ENCODE measurements at places on chromosomes 1 and 21.

DNA sequence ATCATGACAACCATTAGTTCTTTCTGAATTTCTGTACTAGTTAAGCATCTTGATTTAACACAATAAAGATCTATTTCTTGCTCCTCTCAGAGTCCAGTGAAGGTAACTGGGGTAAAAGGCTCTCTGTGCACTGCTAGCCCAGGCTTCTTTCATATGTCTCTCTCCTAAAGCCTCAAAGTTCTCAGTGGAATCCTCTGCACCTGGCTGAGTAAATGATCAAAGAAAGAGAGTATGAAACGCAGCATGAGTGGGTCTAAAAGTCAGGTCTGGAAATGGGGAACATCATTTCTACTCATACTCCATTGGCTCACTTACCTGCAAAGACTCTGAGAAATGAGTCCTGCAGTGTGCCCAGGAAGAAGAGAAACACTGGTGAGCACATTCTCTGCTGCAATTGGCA lies 418.5 kb downstream of the PTPRC start:
- no peak for DNase-seq

DNA sequence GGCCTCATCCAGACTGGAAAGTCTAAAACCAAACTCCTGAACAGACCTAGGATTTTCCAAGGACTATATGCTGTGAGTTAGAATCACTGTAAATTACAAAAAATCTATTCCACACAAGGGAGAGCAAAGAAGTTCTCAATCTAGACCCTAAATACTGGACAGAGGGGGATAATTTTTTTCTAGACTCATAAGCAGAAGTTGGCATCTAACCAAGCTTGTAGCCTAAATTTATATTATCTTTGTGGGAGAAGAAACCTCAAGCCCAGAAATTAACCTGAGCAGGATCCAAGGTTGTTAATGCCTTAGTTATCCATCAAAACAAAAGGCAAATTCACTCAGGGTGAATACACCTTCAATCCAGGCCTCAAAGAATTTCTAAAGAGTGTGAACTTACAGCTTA lies 290.2 kb downstream of the SMYD3 start:
- DNase-seq, result no peak

DNA sequence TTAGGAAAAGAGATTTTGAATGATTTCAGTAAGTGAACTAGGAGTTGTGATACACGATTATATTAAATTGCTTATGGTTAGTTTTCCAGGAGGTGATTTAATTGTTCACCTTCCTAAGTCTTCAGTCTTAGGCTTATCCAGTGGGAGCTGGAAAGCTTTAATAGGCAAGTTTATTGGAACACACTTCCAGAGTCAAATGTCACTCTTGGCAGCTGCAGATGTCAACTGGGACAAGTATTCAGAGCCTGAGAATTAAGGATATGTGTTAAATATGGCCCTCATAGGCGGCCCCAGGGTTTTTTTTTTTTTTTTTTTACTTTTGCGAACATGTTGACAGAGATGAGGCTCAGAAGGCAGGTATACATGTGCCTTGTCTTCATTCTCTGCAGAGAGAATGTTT lies 29.2 kb downstream of the UCK2 start:
- DNase-seq, result no peak

DNA sequence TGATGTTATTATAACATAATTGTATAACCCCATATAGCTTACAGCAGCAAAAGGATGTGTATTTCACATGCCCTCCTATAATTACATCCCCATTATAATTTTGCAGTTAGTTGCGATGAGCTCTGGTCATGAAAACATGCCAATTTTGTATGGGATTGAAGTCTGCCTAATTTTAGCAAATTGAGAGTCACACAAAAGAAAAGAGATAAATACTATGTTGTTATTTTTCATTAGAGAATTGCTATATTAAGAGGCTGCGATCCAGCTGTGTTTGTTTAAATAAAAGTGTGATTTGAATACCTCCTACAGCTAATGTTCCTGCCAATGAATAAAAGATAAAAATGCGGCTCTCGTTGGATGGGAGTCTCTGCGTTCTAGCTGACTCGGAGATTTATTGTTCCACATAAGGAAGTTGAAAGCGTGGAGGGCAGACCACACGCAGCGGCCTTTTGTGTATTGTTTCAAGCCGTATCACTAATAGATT lies 461.0 kb upstream of the NFIA start:
- no peak for DNase-seq

DNA sequence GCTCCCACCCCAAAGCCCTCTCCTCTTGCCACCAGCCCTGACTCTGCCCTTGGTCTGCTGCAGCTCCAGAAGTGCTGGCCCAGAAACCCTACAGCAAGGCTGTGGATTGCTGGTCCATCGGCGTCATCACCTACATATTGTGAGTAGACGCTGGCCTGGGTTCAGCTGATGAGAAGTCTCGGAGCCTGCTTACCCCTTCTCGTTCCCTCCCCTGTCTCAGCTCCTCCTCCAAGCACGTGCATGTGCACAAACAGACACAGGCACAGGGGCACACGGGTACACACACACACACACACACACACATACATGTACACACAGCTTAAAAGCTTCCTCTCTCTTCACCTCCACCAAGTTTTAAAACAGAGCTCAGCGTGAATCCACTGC lies 24.3 kb downstream of the CAMK1G start:
- DNase-seq, result no peak

GRCh38 chr1:61320575-61320974 lies 238.2 kb downstream of the NFIA start:
- no peak for DNase-seq
